ENCODE measurements at places on chromosomes 2 and 18.

- DNase-seq = peak; percentile 74
Observed at GRCh38 chr2:51866361-51866760, 834.4 kb upstream of the NRXN1 start.

DNA sequence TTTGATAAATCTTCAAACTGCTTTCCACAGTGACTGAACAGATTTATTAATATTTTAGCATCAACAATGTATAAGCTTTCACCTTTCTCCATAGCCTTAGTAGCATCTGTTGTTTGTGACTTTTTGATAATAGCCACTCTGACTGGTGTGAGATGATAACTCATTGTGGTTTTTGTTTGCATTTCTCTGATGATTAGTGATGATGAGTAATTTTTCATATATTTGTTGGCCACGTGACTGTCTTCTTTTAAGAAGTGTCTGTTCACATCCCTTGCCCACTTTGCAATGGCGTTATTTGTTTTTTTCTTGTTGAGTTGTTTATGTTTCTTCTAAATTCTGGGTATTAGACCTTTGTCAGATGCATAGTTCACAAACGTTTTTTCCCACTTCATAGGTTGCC, 952.9 kb downstream of the TRIB2 start:
- no peak for DNase-seq

GRCh38 chr18:31243740-31244512, 74.0 kb upstream of the DSG1 start:
- DNase-seq = no peak

DNA sequence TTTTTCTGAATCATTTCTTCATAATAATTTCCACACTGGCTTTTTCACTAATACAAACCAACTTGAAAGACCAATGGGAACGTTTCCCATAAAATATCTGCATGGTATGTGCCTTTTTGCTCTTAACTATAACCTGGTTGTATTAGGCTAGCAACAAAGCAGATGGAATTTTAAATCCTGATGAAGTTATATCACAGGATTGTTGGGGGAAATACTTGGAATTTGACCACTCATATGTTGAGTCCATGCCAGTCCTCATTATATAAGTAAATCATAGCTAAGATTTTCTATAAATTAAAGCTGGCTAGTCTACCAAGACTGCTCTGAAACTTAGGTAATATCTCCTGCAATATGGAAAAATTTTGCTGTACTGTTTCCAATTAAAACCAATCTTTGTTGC, 99.5 kb downstream of the TANC1 start:
- DNase-seq = no peak

DNA sequence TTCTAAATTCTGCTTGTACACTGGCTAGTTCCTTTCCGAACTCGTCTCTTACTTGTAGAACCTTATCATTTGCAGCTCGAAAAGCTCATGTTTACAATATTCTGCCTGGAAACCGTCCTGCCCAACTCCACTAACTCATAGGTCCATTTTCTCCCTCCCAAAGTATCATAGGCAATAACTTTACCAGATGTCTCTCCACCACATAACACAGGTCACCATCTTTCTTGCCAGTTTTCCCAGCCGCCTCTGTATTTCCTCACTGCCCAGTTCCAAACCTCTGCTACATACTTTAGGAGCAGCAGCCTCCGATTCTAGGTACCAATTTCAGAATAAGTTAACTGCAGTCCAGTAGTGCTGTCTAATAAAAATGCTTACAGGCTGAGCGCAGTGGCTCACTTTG, 259.5 kb downstream of the GLI2 start:
- DNase-seq = no peak

- DNase-seq = no peak
Observed at GRCh38 chr2:101157272-101157671, 6.1 kb upstream of the TBC1D8 start.

- DNase-seq = no peak
Observed at GRCh38 chr2:225399504-225399903, at the start of gene NYAP2. Gene NYAP2 (plus strand): TSS chr2:225399710. CDS start chr2:225408881, 9,171 bp downstream.

DNA sequence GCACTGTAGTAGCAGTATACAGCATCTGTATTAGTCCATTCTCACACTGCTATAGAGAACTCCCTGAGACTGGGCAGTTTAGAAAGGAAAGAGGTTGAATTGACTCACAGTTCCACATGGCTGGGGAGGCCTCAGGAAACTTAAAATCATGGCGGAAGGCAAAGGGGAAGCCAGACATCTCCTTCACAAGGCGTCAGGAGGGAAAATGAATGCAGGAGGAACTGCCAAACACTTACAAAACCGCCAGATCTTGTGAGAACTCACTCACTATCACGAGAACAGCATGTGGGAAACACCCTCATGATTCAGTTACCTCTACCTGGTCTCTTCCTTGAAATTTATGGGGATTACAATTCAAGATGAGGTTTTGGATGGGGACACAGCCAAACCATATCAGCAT, 25.4 kb downstream of the MAP4K4 start:
- DNase-seq = no peak

- DNase-seq = no peak
Observed at GRCh38 chr2:10498525-10499274, 50.6 kb upstream of the ODC1 start.

- DNase-seq = peak; percentile 7
Observed at GRCh38 chr18:13680612-13681011, 45.7 kb downstream of the FAM210A start.

DNA sequence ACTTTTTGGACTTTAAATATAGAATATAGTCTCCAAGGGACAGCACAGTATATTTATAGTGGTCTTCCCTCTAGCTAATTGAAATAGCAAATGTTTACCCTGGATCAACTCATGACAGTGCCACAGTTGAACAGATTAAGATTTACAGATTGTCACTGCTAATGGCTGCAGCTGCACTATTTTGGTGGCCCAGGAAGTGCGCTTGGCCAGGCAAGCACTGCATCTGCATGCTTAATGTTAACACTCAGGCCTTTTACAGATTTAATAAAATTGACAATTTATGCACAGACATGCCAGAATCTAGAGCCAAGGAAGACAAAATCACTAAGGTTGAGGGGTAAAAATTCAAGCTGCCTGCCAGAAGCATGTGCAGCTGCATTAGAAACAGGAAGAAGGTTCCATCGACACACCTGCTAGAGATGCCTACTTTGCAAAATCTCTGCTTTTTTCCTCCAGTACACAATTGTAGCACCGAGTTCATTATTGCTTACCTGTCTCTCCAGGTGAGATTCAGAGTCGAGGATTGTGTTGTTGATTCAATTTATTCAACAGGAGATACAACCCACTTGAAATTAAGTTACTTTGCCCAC, 1042.3 kb upstream of the NRXN1 start:
- no peak for DNase-seq

- peak; percentile 61 for DNase-seq
Observed at GRCh38 chr2:102841107-102841840, 79.4 kb downstream of the TMEM182 start.

- DNase-seq = no peak
Observed at GRCh38 chr2:216119146-216119545, 10.0 kb downstream of the XRCC5 start.

- DNase-seq = peak; percentile 58
Observed at GRCh38 chr2:28096421-28096820, 205.9 kb downstream of the BABAM2 start.

- DNase-seq = peak; percentile 41
Observed at GRCh38 chr2:236168110-236169080, at the start of gene GBX2. Gene GBX2 (minus strand): TSS chr2:236168386. CDS start chr2:236167971, 415 bp downstream.

DNA sequence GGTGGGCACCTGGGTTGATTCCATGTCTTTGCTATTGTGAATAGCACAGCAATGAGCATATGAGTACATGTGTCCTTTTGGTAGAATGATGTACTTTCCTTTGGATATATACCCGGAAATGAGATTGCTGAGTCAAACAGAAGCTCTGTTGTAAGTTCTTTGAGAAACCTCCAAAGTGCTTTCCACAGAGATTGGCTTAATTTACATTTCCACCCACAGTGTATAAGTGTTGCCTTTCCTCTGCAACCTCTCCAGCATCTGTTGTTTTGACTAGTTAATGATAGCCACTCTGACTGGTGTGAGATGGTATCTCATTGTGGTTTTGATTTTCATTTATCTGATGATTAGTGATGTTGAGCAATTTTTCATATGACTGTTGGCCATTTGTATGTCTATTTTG, 194.8 kb downstream of the ZNF804A start:
- DNase-seq = peak; percentile 55

DNA sequence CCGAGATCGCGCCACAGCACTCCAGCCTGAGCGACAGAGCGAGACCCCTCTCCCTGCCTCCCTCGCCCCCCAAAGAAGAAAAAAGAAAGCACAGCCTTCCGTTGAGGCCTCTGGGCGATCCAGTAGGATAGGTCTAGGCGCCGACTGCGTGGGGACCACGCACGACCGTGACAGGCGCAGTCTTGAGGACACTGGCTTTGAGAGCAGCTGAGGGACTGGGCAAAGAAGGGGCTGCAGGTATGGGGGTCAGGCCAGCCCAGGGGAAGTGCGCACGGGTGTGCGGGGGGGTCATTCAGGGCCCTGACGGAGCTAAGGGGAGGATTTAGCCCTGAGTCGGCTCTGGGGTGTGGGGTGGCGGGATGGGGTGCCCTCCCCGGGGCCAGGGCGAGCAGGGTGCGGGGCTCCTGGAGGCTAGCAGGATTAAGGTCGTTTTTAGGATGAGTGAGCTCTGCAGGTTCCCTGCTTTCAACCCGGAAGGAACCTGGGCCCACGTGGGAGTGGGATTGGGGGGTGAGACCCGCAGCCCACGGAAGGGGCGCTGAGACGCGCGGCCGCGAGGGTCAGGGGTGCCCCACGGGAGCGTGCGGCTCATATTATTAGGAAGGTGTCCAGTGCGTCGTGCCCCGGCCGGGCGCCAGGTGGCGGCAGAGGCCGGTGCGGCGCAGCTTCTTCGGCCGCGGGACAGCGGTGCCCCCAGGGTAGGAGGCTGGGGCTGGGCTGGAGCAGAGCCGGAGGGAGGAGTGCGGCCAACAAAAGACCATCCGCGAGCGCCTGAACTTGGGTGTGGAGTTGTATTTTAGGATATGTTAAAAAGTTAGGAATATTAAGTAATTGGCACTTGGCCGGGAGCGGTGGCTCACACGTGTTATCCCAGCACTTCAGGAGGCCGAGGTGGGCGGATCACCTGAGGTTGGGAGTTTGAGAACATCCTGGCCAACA, 20.5 kb upstream of the ZNF236 start:
- peak; percentile 43 for DNase-seq

- no peak for DNase-seq
Observed at GRCh38 chr2:74457549-74458131, 598 bp upstream of the WBP1 start.

DNA sequence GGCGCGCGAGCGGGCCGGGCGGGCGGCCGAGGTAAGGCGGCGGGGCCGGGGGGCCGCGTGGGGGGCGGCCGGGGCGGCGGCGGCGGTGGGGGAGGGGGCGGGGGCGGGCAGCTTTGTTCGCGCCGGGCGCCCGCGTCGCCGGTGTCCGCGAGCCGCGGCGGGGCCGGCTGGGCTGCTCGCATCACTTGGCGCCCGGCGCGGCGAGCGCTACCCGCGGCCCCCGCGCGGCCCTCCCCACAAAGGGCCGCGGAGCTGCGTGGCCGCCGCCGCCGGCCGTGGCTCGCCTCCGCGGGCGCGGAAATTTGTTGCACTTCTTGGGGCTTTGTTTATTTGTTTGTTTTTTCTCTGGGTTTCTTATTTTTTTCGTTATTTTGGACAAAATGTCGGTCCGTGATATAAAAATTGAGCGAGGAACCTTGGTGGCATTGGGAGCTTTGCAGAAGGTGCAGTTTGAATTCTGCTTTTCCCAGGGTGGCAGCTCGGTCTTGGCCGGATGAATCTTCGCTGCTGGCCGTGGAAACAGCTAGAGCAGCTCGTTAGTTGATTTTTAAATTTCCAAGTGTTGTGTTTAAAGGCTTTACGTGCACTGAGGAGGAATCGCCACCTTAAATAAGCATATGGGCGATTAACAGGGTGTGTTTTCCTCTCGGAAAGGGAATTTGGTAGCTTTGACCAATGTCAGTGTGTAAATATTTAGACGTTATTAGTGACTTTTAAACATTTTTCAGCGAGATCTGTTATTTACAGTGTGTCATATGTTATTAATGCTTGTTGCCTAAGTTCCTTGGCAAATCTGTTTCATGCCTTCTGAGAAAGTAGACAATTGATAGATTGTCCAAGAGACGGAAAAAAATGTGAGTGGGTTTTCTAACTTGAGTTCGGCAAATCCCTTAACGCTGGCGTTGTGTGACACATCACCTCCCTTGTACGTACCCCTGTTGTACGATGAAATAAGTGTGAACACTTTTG, 822 bp downstream of the UBE2E3 start:
- DNase-seq = peak; percentile 55

- DNase-seq = no peak
Observed at GRCh38 chr2:62296034-62296831, 100.3 kb downstream of the B3GNT2 start.

DNA sequence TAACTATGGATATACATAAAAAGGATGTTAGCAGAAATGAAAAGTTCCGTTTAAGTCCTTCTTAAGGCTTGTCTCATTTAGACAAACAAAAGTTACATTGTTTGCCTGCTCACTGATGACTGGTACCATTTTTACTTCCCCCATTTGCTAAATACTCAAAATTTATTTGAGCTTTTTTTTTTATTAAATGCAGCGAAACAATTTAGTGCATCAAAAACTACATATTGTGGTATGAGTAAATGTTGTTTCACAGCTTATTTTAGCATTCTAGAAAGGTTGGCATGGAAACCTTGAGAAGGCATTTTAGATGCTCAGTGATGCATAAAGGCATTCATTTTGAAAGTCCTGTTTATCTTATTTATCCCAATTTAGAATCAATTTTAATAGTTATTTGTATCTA, 100.0 kb downstream of the MAP2 start:
- no peak for DNase-seq

GRCh38 chr2:230160112-230160660, 59.6 kb downstream of the SP110 start:
- peak; percentile 36 for DNase-seq

DNA sequence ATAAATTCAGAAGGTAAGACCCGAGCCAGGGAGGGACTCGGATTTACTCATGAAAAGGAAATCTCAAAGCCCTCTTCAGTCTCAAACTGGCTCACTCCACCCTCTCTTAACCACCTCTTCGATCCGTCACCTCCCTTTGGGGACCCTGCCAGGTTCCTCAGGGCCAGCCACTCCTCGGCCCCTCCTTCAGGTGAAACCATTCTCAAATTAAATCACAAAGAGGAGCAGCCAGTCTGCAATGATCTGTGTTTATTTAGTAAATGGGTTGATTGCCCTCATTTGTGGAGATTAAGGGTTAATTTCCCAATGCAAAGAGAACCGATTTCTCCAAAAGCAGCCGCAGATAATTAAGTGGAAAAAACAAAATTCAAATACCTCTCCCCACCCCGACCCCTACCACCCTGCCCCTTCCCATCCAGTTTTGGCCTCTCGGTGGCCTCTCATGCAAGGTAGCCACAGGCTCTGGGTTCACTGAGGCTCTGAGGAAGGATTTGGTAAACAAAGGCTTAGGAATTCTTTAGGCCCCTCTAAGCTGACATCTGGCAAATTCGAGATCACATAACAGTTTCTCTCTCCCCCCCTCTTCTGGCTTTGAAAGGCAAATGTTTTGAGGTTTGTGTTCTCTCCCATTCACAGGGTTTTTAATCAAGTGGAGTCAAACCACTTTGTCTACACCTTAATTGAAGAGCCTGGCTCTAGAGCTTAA, 10.3 kb upstream of the FZD7 start:
- no peak for DNase-seq

GRCh38 chr2:68377137-68377780, 12.2 kb downstream of the PLEK start:
- no peak for DNase-seq

- no peak for DNase-seq
Observed at GRCh38 chr2:112646102-112646719, 472 bp downstream of the SLC20A1 start.

- DNase-seq = no peak
Observed at GRCh38 chr2:8481463-8482009, 200.3 kb upstream of the ID2 start.
